SJSA1 (cell line): ENCODE measurements at places on chromosomes 13 and 19. TPM values are rescaled to one million over a fixed set of nuclear protein-coding genes. Genes with fewer than 3 reads are reported as not detected.

ATP4A gene
- total RNA-seq, result not detected in 2 replicates

GRCh38 chr19:7783991-7784423, 21.0 kb downstream of the CLEC4M start:
- H3K4me3 ChIP-seq, result no peak overlapping the region
- DNase-seq, result no peak
- H3K4me1 ChIP-seq, result no peaks in the 10 kb centered on the region
- no peaks in the 10 kb centered on the region for H3K36me3 ChIP-seq
- no peak overlapping the region for H3K27ac ChIP-seq

GRCh38 chr13:33611121-33611805, 206.7 kb upstream of the RFC3 start:
- peaks cover 8% of the 10 kb centered on the region for H3K4me1 ChIP-seq
- H3K36me3 ChIP-seq, result no peaks in the 10 kb centered on the region
- no peak for DNase-seq
- H3K4me3 ChIP-seq, result no peak overlapping the region
- no peak overlapping the region for H3K27ac ChIP-seq

GRCh38 chr19:47419030-47419783, at the start of gene MEIS3:
Gene MEIS3, minus strand, starts transcription at chr19:47419527. Its CDS starts 446 bp downstream, at chr19:47419081.
- peaks cover 13% of the 10 kb centered on the region for H3K4me1 ChIP-seq
- peaks cover 33% of the 10 kb centered on the region for H3K27me3 ChIP-seq
- H3K4me3 ChIP-seq, result peak within 1 kb of the TSS; percentile 65
- H3K36me3 ChIP-seq, result peaks cover 7% of the 10 kb centered on the region
